Epithelial cell of proximal tubule (primary cell): ENCODE measurements at places on chromosomes 5 and 9.
A peak's percentile ranks its signal among the peaks of the same experiment; 100 is the strongest.

DNA sequence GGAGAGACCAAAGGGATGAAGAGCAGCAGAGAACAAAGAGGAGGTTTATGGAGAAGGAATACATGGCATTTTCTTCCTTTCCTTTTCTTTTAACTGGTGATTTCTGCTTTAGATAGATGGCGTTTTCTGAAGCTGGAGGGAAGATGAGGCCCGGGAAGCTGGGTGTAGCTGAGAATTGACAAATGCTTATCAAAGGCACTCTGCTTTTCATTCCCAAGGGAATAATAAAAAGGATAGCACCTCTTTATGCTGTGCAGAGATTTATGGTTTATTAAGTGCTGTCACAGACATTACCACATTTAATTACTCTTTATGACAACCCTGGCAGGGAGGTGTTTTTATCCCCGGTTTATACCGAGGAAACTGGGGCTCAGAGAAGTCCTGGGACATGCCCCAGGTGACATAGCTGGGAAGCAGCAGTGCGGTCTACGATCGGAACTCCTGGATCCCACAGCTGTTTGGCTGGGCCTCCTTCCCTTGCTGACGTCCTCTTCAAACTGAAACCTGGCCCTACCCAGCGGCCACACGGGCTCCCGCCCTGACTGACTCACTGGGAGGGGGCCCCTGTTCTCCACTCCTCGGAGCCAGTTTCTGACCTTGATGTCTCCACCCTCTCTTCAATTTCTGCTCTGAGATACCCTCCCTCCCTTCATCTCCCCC, 8.2 kb upstream of the EPB41L4B start:
- DNase-seq, result no peak

DNA sequence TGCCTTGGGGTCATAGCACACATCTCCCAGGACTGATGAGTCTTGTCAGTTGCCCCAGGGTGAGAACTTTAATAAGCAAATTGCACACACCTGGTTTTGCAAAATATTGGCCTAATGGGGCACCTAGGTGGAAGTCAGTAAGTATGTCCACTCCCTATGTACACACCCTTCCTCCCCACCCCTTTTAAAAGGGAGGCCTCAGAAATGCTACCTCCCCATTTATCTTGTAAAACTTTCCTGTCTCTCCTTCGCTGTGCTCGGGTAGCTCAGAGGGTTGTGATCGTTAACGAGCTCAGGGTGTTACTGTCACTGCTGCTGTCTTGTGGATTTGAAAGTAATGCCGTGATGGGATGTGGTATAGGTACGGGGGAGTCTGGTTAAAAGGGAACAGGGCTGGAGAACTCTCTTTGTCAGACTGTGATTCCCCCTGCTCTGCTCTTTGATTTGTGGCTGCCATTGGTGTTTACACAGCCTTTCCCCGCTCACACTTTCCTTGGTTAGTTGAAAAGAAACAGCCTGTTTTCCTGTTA, 26.2 kb downstream of the ZNF462 start:
- no peak for DNase-seq

- no peak for DNase-seq
These were observed 56.9 kb upstream of the COL15A1 start for GRCh38 chr9:98886691-98887229.

DNA sequence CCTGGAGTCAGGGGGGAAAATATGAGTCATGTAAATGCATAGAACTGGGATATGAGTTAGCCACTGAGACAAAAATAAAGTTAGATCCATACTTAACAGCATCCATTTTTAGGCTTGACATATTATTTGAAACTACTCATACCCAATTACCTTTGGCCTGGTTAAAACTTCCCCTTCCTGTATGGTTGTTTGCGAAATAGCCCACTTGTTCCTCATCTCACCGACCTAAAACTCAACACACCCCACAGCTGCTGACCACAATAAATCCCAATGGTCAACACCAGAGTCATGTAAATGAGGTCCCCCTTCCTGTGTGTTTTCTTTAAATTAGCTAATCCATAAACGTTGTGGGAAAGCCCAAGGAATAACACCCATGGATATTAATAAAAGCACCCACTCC, 55.2 kb upstream of the TMEM215 start:
- DNase-seq, result no peak

GRCh38 chr9:23823986-23824829, 1.8 kb downstream of the ELAVL2 start:
- no peak for DNase-seq

GRCh38 chr5:143585970-143586369, 182.5 kb upstream of the NR3C1 start:
- DNase-seq, result no peak

DNA sequence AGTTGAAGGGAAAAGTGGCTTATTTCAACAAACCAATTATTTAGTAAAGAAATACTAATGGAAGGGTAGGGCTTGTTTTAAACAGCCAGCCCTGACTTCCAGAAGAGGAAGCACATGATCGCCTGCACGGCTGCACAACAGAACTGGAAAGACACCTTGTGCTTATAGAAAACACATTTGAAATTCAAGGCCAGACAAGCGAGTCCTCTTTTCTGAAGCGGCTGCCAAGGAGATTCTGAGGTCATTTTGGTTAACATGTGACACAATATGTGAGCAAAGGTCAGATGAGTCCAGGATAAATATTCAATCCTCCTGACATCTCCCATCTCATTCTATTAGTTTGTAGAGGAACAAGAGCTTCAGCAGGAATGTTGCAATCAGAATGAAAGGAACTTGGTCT, 461.4 kb upstream of the ST8SIA4 start:
- DNase-seq, result peak; percentile 25

- DNase-seq, result no peak
These were observed 211.6 kb upstream of the PANK3 start for GRCh38 chr5:168790671-168791250.

DNA sequence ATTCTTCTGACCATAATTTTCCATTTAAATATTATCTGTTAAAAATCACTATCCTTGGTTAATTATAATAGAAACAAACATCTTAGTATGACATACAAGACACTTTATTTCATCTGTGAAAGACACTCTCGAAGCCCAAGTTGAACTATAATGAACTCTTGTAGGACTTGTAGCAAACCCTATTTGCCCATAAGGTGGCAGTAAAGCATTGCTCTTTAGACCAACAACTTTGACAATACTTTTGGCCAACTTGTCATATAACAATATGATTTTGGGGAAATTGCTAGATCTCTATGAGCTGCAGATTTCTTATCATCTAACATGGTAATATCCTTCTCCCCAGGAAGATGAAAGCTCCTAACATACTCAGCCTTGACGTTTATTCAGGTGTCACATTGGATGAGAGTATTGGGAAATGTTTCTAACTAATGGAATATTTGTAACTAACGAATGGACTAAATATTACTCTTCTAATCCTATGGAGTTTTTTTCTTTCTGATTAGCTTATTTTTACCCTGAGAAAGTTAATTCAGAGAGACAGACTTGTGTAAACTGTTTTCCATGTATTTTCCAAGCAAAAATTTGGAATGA, 11.0 kb downstream of the SPINK14 start:
- DNase-seq, result peak; percentile 29

DNA sequence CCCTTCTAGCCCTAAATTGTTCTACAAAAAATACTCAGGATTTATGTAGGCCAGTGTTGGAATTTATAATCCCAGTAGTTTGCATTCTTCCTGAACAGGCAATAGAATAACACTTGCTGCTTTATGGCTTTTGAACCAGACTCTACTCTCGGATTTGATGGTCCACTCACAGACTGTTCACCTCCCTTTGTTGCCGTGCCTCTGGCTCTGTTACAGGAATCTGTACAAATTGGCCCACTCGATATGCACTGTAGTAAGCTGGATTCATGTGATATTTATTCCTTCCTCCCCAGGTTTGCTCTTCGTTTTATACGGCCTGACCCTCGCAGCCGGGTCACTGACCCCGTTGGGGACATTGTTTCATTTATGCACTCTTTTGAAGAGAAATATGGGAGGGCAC, 43.7 kb downstream of the FAF2 start:
- no peak for DNase-seq

GRCh38 chr5:99019812-99020697, 91.2 kb upstream of the CHD1 start:
- peak; percentile 74 for DNase-seq

- DNase-seq, result no peak
These were observed 38.4 kb downstream of the SLC12A7 start for GRCh38 chr5:1073239-1074102.

- no peak for DNase-seq
These were observed 50.7 kb upstream of the TNFSF8 start for GRCh38 chr9:114981063-114981462.

DNA sequence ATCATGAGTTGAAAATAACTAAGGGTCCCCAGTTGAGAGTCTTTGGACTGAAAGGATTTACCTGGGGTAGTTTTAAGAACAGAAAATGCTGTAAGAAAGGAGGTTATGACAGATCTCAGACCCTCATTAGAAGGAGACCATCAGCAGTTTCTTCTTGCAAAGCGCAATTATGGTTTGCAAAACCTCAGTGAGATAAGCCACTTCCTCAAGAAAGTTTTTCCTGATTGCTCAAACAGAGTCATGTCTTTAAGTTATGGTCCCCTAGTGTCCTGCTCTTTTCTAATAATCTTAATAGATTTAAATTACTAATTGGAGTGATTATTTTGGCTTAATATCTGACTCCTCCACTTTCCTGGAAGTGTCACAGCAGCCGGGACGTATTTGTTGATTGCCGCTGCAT, 293.2 kb upstream of the KLF4 start:
- DNase-seq, result no peak

DNA sequence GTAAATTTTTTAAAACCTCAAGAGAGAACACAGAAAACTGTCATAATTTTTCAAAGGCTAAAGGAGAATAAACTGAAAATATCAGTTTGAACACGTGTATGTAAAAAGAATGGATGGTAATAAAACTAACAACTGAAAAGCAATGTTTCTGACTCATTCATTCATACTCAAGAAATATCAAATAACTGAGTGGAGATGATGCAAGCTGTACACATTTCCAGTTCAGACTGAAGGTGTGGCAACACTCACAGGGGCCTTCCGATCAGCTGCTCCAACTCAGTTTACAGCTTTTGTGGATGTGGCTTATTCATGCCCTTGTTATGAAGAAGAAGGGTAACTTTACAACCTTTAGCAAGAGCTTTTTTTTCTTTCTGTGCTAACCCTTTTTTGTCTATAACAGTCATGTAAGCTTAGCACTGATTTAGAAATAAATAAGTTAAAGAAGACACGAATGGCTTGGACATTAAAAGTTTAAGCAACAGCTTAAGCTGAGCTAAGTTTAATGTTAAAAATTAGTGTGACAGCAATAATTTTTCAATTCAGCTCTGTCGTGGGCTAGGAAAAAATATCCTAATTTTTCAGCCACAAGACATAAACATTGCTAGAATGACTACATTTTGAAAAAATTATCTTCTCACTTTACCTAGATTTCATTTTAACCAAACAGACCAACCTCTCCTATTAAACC, 453.5 kb downstream of the RAB3C start:
- no peak for DNase-seq

GRCh38 chr5:154010660-154011059, 28.1 kb downstream of the FAM114A2 start:
- no peak for DNase-seq

GRCh38 chr5:104119529-104119928, 556.9 kb upstream of the NUDT12 start:
- no peak for DNase-seq
